Smooth muscle cell of trachea (primary cell): ENCODE measurements at places on chromosomes 1 and 21. TPM values are rescaled to one million over a fixed set of nuclear protein-coding genes. Genes with fewer than 3 reads are reported as not detected.

The TAF5L gene
- 13.5 and 14.4 TPM in 2 replicates for total RNA-seq

The TMEM61 gene
- total RNA-seq = not detected in 2 replicates

The CACNA1E gene
- not detected in 2 replicates for total RNA-seq

The PYCR2 gene
- total RNA-seq = 29.1 and 44.0 TPM in 2 replicates

The SMG5 gene
- total RNA-seq = 40.3 and 68.3 TPM in 2 replicates

The CD1E gene
- total RNA-seq = not detected in 2 replicates

The P3R3URF gene
- total RNA-seq = not detected in 2 replicates
